ENCODE measurements at places on chromosomes 2 and 18. TPM values are rescaled to one million over a fixed set of nuclear protein-coding genes. Genes with fewer than 3 reads are reported as not detected.

Gene CYS1
- 3.7 TPM for total RNA-seq

GRCh38 chr2:57180042-57180567 lies 866.5 kb upstream of the VRK2 start:
- H3K36me3 ChIP-seq, result no peaks in the 10 kb centered on the region

- no peak overlapping the region for H3K27ac ChIP-seq
- DNase-seq, result peak; percentile 62
- no peak overlapping the region for H3K4me3 ChIP-seq
- no peaks in the 10 kb centered on the region for H3K36me3 ChIP-seq
Observed at GRCh38 chr2:202187570-202187969, 50.8 kb downstream of the SUMO1 start.

- no peaks in the 10 kb centered on the region for H3K27me3 ChIP-seq
- no peak overlapping the region for H3K4me3 ChIP-seq
- no peaks in the 10 kb centered on the region for H3K4me1 ChIP-seq
- no peak for DNase-seq
Observed at GRCh38 chr2:26229595-26229994, 14.8 kb downstream of the HADHA start.

DNA sequence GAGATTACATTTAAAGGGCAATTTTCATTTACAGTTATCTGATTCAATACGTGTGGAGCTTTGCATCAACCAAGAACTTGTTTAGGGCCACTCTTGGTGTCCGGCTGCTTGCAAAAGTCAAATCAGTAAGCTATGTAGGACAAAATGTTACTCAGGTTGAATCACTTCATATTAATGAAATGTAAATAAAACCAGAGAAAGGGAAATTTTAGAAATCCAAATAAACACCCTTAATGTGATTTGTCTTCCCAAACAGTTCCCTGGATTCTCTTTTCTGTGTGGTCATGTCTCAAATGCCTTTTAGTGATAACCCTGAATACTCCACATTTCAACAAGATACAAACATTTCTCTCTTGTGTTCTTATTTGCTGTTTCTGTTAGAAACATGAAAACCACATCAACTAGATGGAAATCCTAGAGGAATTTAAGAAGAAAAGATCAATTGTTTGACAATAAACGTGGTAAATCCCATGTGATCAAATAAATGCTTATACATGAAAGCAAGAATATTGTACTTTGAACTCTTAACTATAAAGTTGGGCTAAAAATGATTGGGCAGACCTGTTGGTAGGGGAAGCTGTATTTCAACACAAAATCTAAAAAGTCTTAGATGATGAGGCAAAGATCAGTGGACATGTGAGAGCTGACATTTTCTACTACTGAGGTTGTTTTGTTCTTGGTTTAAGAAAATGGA lies 101.3 kb downstream of the CDC42EP3 start:
- H3K27ac ChIP-seq, result peak overlapping the region; percentile 90
- H3K4me3 ChIP-seq, result no peak overlapping the region
- peaks cover 61% of the 10 kb centered on the region for H3K4me1 ChIP-seq
- peak; percentile 92 for DNase-seq
- H3K27me3 ChIP-seq, result no peaks in the 10 kb centered on the region

All from astrocyte (in vitro differentiated cells and primary cell).